ENCODE measurements at places on chromosomes 3 and 15.

DNA sequence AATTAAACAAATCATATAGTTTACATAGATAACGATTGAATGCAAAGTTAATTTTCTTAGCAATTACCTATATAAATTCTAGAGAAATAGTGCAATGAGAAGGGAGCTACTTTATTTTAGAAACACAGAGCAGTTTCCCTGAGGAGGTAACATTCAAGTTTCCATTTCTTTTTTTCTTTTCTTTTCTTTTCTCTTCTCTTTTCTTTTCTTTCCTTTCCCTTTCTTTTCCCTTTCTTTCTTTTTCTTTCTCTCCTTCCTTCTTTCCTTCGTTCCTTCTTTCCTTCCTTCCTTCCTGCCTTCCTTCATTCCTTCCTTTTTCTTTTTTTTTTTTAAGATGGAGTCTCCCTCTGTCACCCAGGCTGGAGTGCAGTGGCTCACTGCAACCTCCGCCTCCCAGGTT is 417.3 kb downstream of the NLGN1 start:
- DNase-seq, result no peak

- no peak for DNase-seq
Measured at GRCh38 chr15:64779630-64780029, 4.2 kb upstream of the RBPMS2 start.

DNA sequence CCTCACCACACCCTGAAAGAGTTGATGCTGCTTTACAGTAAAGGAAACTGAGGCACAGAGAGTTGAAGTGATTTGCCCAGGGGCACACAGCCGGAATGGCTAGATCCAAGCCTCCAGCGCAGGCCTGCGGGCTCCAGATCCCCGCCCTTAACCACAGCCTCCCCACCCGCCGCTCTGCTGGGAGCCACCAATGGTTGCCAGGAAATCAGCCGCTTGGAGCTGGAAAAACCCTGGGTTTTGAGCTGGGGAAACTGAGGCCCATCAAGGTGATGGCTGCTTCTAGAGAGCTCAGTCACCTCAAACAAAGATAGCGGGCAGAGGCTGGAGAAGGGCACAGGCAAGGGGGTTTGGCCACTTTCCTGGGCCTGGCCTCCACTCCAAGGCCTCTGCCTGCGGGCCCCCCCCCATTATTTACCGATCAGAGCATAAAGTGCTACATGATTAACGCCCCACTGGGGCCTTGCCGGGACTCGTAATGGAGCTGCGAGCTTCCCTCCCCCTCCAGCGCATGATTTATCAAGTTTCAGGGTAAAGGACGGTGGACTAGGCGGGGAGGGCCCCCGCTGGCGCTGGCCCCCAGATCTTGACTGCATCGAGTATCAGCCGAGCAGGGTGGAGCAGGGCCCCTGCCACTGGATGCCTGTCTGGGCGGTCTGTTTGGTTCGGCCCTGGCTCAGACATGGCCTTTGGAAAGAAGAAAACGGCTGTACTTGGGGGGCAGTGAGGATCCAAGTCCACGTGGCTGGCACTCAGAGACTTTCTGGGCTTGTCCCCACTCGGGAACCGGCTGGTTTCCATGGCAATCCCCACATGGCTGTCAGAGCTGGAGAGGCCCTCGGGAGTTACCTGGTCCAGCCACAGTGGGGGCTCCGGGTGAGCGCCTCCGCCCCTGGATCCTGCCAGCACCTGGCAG is 9.1 kb downstream of the PLXND1 start:
- no peak for DNase-seq

DNA sequence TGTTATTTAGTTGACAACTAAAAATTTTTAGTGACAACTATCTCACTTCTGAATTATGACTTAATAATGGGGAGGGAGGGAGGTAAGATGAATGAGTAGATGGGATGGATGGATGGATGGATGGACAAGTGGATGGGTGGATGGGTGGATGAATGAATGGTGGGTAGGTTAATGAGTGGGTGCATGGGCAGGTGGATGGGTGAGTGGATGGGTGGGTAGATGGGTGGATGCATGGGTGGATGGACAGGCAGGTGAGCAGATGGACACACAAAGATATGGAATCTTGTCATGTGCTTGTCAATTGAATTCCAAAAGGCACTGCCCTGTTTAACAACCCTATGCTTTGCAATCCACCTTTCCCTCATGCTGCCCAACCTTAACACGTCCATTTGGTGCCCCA is 41.5 kb downstream of the KLHL25 start:
- no peak for DNase-seq

GRCh38 chr3:71651625-71652024 is 68.1 kb upstream of the FOXP1 start:
- no peak for DNase-seq

DNA sequence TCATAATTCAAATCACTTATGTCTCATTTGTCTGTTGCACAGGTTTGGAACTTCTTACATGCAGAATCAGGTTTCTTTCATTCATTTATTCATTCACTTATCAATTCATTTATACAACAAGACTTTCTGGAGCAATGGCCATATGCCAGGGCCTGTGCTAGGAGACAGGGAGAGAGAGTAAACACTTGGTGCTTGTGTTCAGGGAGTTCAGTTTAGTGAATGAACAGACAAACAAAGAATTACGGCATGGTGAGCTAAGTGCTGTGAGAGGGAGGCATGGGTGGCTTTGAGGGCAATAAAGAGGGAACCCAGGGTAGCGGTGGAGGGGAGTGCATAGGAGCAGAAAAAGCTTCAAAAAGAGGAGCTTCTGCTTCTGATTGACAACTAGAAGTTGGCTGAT is 8.5 kb upstream of the IREB2 start:
- DNase-seq, result no peak

- no peak for DNase-seq
Measured at GRCh38 chr3:8520816-8521403, 19.3 kb downstream of the LMCD1 start.

DNA sequence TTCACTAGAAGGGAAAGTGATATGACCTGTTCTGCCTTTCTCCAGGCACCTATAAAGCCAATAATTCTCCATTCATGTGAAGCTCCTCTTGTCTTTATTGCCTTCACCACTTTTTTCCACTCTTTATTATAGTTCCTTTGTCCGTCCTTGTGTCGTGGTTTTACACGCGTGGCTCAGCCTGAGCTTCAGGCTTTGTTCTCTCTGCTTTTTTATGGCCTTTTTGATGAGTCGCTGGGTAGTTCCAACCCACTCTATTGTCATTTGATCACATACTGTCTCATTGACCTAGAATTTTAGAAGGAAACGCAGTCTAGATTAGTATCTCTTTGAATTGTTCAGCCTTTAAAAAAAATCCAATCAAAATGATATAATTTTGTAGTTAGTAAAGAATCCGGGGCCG is 403.2 kb downstream of the PTPRG start:
- DNase-seq, result no peak

GRCh38 chr15:43215961-43216360 is 4.9 kb downstream of the EPB42 start:
- no peak for DNase-seq

- peak; percentile 5 for DNase-seq
Measured at GRCh38 chr3:37241880-37242279, 67.5 kb upstream of the LRRFIP2 start.

GRCh38 chr3:4748701-4749378 is 230.4 kb upstream of the BHLHE40 start:
- DNase-seq, result no peak

DNA sequence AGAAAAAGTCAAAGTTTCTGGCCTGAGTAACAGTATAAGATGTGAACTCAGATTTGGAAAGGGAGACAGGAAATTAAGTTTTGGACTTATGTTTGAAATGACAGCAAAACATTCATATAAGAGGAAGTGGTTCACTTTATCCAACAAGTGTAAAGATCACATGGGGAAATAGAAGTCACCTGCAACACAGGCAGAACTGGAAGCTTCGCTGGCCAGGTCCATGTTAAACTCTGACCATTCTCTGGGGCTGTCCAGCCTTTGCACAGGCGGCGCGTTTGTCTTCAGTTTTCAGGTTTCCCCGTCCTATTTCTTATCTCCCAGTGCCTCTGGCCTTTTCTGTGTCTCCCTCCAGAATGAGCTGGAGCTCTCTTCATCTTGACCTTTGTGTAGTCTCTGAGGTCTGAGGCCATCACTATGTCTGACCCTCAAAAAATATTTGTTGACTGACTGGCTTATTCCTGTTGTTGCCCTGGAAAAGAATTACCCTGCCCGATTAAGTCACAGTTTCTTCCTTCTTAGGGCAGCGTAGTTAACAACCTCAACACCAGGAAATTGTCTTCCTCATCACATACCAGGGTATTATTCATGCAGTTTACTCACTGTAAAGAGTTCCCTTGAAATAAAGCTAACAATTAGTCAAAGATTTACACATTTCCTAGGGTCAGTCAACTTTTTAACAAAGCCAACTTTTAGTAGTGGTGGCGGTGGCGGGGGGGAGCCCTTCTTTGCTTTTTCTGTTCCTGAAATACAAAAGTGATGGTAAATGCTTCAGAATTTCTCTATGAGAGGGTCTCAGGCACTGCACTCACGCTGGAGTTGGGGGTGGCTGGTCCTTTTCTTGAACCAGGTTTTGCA is 959 bp upstream of the RASA2 start:
- peak; percentile 33 for DNase-seq

DNA sequence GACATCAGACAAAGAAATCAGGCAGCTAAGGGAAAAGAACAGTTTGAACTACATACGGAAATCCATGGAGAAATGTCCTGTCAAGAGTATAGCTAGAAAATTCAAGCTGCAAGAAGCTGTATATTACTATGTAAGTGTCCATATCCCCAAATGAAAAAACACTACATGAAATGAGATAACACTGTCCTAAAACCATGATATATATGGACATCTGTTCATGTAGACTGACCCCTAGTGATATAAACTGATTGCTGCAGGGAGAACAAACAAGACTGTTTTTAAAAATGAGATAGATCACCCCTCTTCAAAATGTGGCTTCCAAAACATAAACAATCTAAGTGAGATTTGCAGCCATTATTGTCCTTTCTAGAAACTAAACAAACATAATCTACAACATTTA is 985.6 kb downstream of the EPHA3 start:
- DNase-seq, result peak; percentile 22

- peak; percentile 46 for DNase-seq
Measured at GRCh38 chr3:184186184-184186901, at the start of gene ABCF3. Gene ABCF3 (plus strand): TSS chr3:184186199. CDS start chr3:184186208, 9 bp downstream.

DNA sequence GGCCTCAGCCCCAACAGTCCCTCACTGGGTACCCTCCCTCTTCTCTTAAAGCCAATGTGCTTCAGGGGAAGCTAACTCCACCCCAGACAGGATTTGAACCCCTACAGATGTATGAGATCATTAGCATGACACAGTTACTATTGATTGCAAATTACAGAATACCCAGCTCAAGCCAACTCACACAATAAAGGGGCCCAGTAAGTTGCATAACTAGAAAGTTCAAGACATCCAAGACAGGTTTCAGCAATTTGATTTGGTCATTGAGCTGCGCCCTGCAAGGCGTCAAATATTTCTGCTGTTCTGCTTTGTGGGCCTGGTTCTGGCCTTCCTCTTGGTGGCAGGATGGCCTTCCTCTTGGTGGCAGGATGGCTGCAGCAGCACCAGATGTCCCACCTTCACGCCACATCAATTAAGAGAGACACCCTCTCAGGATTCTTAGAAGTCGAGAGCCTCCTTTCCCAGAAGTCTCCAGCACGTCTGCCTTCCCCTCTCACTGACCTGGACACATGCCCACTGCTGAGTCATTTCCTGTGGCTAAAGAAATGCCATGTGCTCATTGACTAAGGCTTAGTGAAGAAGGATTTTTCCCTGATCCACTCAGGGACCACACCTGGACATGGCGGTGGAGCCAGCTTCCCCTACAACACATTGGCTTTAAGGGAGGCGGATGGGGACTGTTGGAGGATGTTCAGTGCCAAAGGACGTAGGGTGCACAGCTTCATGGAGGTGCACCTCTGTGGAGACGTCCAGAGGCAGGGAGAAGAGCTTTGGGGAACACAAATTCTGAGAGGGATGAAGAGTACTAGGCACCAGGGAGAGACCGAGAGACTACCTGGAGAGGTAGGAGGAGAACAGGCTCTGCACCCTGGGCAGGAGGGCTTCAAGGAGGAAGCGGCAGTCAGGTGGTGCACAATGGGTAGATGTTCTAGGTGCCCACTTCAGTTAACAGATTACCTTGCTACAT is 49.1 kb downstream of the DNASE1L3 start:
- peak; percentile 34 for DNase-seq
